ENCODE measurements at places on chromosomes 6 and 20.

DNA sequence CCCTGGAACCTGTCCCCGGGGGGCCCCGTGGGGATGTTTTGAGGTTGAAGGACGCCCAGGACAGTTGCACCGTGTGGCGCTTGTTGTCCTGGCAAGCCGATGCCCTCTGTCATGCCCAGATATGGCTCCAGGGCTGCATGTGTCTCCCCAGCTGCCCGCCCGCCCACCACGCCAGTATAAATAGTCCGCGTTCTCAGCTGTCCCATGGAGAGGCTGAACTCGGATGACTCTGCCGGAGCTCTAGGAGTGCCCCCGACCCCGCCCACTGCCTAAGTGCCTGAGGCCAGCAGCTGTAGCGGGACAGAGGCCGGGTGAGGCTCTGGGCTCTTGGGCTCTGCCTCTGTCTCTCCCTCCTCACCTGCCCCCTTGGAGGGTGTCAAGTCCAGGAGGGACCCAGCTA, 83.0 kb upstream of the GATA5 start:
- no peak for DNase-seq

DNA sequence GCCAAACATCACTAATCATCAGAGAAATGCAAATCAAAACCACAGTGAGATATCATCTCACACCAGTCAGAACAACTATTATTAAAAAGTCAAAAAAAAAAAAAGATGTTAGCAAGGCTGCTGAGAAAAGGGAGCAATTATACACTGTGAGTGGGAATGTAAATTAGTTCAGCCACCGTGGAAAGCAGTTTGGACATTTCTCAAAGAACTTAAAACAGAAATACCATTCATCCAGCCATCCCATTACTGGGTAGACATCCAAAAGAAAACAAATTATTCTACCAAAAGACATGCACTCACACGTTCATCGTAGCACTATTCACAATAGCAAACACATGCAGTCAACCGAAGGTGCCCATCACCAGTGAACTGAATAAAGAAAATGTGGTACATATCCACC, 213.9 kb downstream of the TTLL2 start:
- no peak for DNase-seq

- no peak for DNase-seq
Measured at GRCh38 chr6:52077180-52077884, 10.1 kb downstream of the PKHD1 start.

- no peak for DNase-seq
Measured at GRCh38 chr6:167827583-167828324, 1.0 kb downstream of the AFDN start.

DNA sequence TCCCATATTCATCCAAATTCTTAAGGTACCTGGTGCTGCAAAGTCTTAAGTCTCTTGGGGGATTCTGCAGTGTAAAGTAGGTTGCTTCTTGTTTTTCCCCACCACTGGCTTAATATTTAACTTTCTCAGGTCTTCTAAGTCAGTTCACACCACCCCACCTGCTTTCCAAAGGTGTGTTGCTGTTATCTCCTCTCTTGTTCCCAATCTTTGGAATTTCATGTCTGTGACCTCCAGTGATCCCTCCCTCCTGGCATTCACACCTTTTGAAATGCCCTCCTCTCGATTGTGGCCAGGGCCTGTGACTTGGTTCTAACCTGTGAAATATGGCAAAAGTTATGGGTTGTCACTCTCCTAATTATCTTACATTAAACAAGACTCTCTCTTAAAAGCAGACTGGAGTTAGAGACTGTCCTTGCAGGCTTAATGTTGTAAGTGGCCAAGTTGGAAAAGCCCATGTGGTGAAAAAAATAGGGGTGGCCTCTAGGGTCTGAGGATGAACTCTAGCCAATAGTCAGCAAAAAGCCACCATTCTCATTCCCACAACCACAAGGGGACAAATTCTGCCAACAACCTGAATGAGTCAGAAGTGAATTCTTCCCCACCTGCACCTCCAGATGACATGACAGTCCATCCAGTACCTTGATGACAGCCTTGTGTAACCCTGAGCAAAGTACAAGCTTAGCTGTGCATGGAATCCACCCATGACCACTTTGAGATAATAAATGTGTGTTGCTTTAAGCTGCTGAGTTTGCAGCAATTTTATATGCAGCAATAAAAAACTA, 45.1 kb downstream of the ADGRF1 start:
- no peak for DNase-seq

DNA sequence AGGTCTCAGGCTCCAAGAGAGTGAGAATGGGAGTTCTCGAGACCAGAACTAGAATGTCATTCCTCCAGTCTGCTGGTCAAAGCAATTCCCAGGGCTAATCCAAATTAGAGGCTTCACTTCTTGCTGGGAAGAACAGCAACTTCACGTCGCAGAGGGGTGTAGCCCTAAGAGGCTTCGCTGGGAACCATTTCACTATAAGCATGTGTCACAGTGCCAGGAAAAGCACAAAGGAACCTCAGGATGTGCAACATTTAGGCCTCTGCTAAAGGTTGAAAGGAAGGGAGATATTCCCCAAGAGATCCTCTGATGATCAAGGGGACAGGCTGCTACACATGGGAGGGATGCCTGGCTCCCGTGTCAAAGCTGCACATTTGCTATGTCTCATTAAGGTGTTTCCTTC, 35.9 kb upstream of the NXT1 start:
- no peak for DNase-seq

DNA sequence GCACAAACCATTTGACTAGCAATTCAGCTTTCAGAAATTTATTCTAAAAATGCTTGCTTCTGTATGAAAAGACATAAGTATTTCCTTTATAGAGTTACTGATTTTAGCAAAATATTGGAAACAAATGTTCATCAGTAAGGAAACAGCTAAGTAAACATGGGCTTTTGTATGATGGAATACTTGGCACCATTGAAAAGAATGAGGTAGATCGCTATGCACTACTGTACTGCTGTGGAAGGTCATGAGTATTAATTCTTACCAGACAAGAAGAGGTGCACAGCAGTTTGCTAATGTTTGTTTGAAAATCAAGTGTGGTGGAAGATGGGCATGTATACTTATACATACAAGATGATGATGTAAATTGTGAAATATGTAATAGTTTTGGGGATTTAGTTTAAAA, 73.0 kb downstream of the FARS2 start:
- DNase-seq = no peak

DNA sequence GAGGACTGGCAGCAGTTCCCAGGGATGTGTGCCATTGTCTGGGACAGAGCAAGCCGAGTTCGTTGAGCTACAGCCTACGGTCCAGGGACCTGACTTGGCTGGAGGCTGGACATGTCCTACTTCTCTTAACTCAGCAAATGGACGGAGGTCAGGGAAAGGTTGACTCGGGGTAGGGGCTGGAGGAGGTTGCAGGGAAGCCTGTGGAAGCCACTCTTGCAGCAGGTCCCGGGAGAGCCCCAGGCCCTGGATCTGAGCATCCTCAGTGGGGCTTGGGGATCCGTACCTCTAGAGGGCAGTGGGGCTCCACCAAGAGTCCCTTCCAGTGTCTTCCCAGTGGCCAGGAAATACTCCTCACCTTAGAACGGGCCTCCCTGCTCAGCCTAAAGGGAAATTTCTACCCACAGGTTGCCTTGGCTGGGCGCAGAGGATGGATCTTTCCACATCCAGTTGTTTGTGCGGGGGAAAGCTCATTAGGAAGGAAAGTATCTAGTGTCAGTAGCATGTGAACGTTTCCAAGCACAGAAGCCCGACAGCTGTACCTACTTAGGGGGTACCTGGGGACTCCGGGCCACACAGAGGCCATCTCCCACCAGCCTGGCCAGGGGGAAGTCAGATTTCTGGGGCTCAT, 170.2 kb downstream of the NFATC2 start:
- peak; percentile 20 for DNase-seq

- DNase-seq = no peak
Measured at GRCh38 chr6:27830212-27830599, 82.0 kb downstream of the OR2B2 start.

GRCh38 chr6:37289931-37290330, 32.0 kb upstream of the TMEM217 start:
- no peak for DNase-seq

DNA sequence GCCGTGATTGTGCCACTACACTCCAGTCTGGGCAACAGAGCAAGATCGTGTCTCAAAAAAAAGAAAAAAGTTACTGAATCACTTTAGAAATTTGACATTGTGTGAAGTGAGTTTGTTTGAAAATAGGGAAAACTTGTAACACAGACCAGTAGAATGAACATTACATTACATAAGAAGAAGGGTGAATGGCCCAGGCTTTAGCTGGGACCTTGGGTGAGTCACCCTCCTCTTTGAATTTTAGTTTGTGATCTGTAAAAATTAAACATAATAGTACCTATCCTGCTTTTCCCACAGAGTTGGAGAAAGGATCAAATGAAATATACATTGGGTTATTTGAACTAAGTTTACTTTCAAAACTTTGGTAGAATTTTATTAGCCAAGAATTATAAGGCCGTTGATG, 56.3 kb downstream of the KCNS1 start:
- DNase-seq = no peak

- DNase-seq = no peak
Measured at GRCh38 chr20:23513164-23513563, 22.2 kb downstream of the CST8 start.

DNA sequence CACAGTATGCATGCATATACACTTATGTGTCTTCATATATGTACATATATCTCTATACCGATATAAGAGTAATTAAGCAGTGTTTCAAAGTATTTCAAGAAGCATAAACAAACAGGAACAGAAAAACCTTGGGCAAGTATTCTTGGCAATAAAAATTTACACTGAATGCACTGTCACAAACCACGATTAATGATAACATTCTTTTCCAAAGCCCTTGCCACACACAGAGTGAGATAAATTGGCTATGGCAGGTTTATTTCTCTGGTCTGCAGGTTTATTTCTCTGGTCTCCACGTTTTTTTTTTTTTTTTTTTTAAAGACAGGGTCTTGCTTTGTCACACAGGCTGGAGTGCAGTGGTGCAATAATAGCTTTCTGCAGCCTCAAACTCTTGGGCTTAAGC, 73.0 kb downstream of the PPP1R3G start:
- no peak for DNase-seq

- DNase-seq = no peak
Measured at GRCh38 chr20:22106308-22106938, 401.0 kb downstream of the PAX1 start.

GRCh38 chr6:57138026-57138425, 34.1 kb upstream of the BAG2 start:
- no peak for DNase-seq

DNA sequence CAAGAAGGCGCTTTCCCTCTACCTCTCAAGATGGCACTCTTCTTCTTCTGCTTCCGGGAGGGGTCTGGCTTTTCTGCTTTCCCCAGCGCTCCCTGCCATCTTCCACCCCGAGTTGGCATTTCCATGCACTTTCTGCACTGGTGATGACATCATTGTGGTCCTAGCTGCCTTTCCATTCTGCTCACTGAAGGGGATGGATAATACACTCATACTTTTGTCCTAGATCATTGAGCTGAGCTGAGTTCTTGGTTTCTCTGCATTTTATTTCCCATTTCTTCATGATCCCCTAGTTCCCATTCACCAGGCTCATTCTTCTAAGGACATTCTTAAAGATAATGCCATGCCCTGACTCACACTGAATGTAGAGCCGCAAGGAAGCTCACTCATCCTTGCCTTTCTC, 96.7 kb downstream of the EDN1 start:
- DNase-seq = no peak

DNA sequence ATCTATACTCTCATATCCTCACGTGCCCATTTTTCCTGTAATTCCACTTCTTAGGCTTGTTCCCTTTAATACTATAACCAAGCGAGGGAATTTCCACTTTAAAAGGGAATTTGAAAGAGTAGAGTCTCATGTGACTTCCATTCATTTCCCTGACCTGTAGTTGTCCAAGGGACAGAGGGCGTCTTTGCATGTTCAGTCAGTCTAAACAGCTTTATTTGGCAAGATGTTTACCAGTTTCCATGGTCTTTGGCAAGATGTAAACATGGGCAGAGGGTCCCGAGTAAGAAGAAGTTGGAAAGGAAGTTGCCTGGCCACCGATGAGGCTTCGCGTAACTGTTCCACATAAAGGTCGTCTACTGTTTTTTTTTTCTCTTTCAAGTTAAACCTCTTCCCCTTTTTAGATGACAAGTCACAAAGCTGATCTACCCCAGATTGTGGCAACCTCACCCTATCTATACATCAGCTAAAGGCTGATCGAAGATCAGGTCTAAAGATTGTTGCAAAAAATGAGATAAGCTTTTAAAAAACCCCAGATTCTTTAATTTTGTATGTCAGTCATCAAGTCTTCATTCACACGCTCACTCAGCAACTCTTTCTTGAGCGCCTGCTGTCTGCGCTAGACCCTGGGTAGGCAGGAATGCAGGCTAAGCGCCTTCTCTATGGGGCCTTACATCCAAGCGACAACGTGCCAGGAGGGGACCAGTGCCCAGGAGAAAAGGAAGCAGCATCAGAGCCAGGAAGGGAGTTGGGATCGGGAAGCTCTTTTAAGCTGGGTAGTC, 31.7 kb upstream of the CCR6 start:
- DNase-seq = no peak

- no peak for DNase-seq
Measured at GRCh38 chr6:85421972-85422371, 27.9 kb upstream of the NT5E start.

DNA sequence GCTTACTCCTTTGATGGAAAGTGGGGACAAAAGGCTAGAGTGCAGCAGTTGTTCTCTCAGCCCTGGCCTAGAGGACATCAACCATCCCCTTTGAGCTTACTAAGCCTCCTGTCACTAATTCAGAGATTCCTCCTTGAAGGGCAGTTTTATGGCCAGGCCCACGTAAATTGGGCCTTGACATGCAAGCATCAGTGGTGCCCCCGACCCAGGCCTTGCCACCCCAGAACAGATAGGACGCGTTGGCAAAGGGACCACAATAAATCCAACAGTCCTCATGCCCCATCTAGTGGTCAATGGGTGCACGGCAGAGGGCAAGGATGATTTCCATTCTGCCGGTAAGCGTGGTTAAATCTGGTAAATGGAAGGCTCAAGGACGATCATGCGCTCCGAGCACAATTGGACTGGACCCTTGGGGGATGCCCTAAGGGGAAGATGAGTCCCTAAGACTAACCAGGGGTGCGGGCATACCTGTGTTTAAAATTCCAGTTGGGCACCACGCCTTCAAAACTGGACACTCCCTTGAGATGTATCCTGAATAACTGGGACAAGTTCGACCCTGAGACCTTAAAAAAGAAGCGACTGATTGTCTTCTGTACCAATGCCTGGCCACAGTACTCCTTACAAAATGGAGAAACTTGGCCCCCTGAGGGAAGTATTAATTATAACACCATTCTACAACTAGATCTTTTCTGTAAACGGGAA, 32.6 kb downstream of the CEP85L start:
- DNase-seq = peak; percentile 52

GRCh38 chr6:34462551-34462971, 3.3 kb upstream of the PACSIN1 start:
- DNase-seq = no peak
